ENCODE measurements at places on chromosomes 5 and 9.

DNA sequence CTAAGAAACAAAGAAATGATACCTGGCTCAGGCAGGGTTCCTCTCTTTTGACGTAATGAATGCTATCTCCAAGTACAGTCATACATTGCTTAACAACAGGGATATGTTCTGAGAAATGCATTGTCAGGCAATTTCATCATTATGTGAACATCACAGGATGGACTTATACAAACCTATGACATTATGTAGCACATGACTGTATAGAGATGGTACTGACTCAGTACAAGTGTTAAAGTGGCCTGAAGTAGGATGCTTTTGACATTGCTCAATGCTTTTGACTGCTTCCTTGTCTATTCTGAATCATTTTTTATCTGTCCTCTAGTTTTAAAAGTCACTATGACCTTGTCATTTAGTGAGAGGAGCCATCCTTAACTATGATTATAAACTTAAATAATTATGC, 147.6 kb downstream of the NR2F1-AS1 start:
- no peak for DNase-seq

- DNase-seq: no peak
Observed at GRCh38 chr5:150779397-150780186, 1.0 kb downstream of the SMIM3 start.

GRCh38 chr9:120486347-120486746, 93.6 kb downstream of the CDK5RAP2 start:
- no peak for DNase-seq

DNA sequence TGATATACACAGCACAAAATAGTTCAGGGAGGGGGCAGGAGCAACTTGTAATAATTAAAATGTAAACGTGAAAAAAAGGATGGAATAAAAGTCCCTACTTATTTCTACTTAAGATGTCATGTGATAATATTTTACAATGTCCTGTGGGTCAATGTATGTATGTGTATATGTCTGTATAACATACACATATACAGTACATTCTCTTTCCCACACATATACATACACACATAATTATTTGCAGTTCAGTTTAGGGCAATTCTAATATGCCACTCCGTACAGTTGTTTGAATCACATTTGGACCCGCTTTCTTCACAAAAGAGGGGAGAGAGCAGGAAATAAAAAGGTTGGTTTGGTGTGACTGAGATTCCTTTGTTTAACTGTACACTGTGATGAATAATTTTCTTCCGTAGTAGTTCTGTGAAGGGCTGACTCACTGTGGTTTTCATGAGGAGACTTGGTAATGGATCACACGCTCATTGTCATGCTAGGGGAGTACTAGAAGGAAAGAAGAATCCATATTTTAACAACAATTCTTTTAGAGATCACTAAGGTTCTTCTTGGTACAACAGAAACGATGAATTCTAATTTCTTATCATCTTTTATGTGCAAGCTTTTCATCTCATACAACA, 26.2 kb upstream of the ACOT12 start:
- no peak for DNase-seq
